ENCODE measurements at places on chromosomes 2 and 18.
A peak's percentile ranks its signal among the peaks of the same experiment; 100 is the strongest.

DNA sequence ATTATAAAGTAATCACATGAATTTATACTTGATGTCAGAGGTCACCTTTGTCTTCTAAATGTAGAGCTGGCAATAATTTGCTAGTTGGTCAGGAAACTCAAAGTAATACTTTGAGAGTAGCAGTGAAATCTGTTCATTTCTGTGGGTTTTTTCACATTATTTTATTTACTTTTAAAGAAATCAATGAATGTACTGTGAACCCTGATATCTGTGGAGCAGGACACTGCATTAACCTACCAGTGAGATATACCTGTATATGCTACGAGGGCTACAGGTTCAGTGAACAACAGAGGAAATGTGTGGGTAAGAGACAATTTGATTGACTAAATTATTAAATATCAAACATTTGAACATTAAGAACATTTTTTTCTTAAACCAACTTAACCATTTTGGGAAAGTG lies 203.0 kb upstream of the RASGRP3 start:
- no peak for DNase-seq

GRCh38 chr2:43636621-43637020 lies 439 bp upstream of the PLEKHH2 start:
- peak; percentile 20 for DNase-seq

DNA sequence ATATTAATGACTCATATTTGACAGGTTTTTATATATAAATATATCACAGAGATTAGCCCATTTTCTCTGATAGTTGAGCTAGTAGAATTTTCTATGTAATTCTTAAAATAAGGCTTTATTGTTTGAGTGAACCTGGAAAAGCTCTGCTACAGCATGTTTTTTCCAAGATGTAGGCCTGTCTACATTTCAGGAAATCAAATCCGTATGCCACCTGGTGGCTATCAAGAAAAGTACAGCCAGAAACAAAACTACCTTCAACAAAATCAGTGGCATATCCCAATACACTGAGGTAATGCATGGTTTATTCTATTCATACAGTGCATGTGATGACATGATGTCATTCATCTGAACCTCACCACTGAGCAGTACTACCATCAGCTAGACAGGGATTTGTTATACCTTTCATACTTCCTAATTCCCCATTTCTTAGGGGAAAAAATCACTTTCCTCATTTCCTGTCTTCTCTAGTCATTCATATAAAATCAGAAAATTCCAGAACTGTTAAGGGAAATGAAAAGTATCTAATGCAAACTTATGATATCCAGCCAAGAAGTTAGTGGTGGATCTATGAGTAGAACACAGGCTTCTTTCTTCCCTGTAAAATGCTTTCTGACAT lies 310.4 kb upstream of the SYT4 start:
- peak; percentile 18 for DNase-seq

DNA sequence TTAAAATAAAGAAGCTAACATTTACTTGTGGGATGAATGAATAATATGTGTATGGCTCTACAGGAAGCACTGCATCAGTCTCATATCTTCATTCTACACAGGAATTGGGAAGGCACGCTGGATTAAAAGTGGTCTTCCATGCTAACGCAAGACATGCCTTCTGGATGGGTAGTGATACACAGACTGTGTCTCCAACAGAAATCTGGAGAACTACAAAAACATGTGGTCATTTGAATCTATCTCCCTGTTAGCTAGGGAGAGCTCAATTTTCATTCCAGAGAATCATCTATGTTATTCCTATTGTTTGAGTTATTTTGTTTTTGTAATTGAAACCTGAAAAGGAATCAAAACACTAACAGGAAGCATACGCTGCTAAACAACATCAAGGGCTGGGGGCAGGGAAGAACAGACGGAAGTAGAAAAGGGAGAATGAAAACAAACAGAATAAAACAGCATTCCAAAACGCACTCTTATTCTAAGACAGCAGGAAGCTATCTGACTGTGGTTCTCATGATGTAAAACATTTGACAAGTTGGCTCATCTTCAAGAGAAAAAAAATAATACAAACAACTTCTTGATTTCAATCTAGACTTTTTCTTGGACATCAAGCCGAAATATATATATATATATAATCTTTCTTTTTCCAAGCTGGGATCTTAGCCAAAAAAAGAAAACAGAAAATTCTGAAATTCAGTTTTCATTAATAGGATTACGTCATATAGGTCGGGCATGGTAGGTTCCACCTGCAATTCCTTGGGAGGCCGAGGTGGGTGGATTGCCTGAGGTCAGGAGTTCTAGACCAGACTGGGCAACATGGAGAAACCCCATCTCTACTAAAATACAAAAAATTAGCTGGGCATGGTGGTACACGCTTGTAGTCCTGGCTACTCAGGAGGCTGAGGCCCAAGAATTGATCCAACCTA lies 31.5 kb upstream of the ASNSD1 start:
- DNase-seq, result no peak

GRCh38 chr2:64837116-64837731 lies 152.0 kb upstream of the SLC1A4 start:
- no peak for DNase-seq

GRCh38 chr2:1891147-1891546 lies 146.8 kb upstream of the PXDN start:
- no peak for DNase-seq

- DNase-seq, result no peak
Observed at GRCh38 chr2:240481720-240482119, 46.3 kb downstream of the GPC1 start.

DNA sequence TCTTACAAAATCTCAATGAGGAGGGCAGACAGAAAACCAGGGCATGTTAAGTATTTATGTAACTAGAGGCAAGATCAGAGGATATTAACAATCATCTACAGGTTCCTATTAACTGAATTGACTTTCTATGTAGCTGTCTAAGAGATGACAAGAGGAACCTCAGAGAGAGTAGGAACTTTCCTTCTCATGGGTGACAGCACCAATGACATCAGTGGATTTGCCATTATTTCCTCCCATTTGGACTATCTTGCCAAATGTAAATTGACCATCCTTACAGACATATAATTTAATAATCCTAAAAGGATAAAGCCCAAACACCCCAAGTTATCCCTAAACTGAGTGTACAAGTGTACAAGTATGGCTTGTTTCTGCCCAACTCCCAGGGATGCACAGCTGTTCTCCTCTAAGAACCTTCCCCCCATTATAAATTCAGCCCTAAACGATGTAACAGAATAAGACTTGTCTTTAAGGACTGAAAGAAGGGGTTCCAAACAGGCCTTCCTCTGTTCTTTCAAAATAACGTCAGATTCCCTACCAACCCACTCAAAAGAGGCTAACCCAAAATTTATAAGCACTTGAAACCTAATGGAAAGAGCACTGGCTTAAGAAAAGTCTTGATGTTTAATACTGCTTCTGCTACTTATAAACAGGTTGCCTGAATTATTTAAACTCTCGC lies 73.4 kb upstream of the CHAC2 start:
- DNase-seq, result no peak

DNA sequence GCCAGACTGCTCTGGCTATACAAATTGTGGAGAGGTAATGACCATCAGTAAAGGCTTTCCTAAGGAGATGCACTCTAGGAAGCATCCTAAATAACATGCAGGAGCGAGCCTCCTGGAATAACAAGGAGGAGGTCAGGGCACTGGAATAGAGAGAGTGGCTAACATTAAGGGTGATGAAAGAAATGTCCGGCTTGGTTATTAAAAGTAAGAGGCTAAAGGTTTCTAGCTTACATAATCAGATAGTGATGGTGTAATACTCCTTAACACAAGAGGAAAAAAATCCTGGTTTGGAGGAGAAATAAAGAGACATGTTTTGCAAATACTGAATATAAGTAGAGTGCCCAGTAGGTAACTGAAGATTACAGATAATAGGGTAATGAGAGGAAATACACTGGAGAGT lies 365.7 kb downstream of the ZEB2 start:
- no peak for DNase-seq
